ENCODE measurements at places on chromosomes 13 and 19.

DNA sequence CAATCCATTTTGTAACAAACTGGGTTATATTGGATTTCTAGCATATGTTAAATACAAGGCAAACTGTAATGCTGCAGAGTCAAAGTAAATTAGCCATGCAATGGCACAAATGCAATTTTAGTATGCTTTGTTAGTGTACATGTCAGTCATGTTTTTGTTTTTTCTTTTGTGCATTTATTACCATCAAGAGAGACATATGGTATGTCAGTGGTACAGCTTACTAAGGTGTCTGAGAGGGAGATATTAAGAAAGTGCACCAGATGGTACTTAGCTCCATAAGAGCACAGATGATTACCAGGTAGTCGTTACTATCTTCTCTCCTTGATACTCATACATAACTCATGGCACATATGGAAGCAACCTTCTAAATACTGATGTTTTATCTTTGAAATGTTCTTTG, 550.3 kb downstream of the GPC5 start:
- no peak for DNase-seq

DNA sequence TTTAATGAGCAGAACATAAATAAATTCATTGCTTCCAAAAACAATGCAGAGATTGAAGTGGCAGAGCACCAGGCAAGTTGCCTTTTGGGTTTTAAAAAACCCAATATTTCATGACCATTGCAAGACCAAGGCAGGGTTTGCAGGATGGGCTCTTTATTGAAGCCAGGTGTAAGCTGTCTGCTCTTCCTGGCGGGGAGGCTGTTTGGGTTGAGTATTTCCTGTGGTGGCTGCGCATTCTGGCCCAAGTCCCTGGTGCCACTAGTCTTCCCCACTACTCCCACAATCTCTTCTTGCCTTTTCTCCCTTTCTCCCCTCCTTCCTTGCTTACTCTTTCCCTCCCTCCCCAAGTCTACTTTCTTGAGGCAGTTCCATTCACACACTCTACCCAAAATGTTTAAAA, 116.4 kb downstream of the AKAP11 start:
- no peak for DNase-seq

DNA sequence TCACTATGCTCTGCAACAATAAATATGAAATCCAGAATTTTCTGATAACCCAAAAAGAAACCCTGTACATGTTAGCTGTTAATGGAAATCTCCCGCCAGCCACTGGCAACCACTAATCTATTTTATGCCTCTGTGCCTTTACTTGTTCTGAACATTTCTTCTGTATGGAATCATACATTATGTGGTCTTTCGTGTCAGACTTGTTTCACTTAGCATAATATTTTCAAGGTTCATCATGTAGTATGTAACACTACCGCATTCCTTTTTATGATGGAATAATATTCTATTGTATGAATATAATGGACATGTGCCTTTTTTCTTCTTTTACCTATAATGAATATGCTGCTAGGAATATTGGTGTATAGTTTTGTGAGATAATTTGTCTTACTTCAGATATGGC, 1123.3 kb downstream of the EFNB2 start:
- DNase-seq, result no peak

DNA sequence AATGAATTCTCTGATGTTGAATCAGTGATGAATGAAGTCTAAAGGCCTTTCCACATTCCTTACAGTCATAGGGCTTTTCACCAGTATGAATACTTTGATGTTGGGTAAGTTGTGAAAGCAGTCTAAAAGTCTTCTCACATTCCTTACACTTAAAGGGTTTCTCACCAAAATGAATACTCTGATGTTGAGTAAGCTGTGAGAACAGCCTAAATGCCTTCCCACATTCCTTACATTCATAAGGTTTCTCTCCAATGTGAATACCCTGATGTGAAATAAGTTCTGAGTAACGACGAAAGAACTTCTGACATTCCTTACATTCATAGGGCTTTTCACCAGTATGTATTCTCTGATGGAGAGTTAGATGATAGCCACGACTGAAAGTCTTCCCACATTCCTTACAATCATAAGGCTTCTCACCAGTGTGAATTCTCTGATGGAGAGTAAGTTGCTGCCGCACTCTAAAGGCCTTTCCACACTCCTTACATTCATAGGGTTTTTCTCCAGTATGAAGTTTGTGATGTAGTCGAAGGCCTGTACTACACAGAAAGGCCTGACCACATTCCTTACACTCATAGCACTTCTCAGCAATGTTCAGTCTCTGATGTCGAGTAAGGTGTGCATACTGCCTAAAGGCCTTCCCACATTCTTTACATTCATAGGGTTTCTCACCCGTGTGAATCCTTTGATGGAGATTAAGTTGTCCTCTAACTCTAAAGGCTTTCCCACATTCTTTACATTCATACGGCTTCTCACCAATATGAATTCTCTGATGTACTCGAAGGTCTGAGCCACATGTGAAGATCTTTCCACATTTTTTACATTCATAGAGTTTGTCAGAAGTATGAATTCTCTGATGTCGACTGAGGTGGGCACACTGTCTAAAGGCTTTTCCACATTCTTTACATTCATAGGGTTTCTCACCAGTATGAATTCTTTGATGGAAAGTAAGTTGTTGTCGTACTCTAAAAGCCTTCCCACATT, 19.9 kb downstream of the ZFP30 start:
- no peak for DNase-seq

- no peak for DNase-seq
Measured at GRCh38 chr19:12199757-12200419, 37.0 kb downstream of the ZNF136 start.

GRCh38 chr13:107370015-107370785, 802.3 kb upstream of the ARGLU1 start:
- no peak for DNase-seq

GRCh38 chr19:14561847-14562351, 10.0 kb downstream of the NDUFB7 start:
- DNase-seq, result no peak

- DNase-seq, result no peak
Measured at GRCh38 chr13:26941345-26942174, 181.0 kb upstream of the GPR12 start.

DNA sequence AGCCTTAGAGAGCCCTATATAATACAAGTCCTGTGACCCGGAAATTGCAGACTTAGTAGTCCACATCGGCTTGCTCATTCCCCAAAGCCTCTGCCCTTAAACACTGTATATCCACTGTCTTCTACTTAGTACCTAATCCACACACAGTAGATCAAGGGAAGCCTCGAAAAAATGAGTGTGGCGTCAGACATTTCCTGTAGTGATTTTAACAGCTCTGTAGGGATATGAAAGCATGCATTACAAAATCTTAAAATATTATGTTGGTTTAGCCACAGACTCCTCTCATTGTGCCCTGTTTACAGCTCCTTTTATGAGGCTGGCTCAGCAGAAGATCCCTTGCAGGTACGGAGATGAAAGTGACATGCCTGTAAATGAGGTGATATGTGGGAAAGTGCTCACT, 416.3 kb downstream of the LIG4 start:
- DNase-seq, result no peak

DNA sequence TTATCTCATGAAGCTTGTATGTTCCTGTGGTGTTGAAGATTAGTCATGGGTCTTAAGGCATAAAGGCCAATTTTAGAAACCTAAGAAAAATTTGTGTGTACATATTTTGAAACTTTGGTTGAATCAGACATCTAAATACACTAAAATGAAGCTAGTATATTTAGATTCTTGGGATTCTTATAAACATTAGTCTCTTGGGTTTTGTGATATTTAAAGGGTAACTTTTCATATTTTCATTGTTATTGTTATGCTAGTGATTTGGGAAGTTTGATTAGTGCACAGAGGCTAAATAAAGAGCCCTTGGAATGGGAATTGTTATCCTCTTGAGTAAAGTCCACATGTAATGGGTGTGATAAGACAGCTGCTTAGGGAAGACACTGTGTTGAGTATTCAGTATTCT, 24.5 kb downstream of the UBA2 start:
- no peak for DNase-seq

- no peak for DNase-seq
Measured at GRCh38 chr13:33033986-33034385, 17.8 kb downstream of the KL start.

Data from activated CD8-positive, alpha-beta memory T cell treated with anti-CD3 and anti-CD28 coated beads, Interleukin-2, amount 50 U/mL, for 4 hours (primary cell).